ENCODE measurements at places on chromosomes 3 and 15.

DNA sequence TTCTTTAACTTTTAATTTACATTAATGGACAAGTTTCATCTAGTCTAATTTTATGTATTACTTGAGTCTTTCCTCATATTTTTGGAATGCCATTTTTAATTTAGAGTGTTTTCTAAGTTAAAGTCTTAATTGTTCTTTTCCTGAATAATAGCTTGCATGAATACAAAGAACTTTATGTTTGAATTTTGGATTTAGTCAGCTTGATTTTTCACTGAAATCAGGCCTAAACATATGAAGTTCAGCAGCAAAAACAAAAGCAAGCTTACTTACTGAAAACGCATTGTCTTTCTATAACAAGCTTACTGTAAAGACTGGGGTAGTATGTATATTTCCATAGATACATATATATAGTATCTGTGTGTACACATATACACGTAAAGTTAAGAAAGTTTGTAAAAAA lies 126.0 kb downstream of the ZBTB20 start:
- DNase-seq: no peak

DNA sequence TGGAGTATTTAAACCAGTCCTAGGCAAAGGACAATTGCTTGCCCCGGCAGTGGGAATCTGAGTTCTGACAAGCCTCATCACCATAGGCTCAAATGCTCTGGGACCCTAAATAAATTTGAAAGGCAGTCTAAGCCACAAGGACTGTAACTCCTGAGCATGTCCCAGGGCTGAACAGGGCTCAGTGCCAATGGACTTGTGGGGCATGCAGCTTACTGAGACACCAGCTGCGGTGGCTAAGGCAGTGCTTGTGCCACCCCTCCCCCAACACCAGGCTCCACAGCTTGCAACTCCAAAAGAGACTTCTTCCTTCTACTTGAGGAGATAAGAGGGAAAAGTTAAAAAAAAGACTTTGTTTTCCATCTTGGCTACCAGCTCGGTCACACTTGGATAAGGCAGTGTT lies 289.7 kb upstream of the DCBLD2 start:
- no peak for DNase-seq

- DNase-seq: no peak
Measured at GRCh38 chr15:40108061-40108854, 421 bp downstream of the BMF start.

DNA sequence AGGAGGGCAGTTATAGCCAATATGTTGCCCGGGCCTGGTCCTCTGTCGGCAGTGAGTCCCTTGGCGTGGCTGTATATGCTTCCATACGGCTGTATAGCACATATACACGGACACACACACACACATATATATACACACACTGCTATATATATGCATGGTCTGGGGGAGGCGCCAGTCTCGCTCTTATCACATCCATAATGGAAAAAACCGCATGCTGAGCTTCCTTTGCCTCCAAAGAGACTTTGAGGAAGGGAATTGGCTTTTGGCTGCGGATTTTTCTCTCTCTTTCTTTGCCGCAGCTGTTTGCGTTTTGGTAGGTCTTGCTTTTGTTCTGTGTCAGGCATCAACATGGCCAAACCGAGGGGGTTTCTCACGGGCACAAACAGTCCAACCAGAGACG lies 11.3 kb upstream of the TMEM115 start:
- DNase-seq: no peak

GRCh38 chr3:107236655-107237337 lies 140.4 kb upstream of the CCDC54 start:
- no peak for DNase-seq

DNA sequence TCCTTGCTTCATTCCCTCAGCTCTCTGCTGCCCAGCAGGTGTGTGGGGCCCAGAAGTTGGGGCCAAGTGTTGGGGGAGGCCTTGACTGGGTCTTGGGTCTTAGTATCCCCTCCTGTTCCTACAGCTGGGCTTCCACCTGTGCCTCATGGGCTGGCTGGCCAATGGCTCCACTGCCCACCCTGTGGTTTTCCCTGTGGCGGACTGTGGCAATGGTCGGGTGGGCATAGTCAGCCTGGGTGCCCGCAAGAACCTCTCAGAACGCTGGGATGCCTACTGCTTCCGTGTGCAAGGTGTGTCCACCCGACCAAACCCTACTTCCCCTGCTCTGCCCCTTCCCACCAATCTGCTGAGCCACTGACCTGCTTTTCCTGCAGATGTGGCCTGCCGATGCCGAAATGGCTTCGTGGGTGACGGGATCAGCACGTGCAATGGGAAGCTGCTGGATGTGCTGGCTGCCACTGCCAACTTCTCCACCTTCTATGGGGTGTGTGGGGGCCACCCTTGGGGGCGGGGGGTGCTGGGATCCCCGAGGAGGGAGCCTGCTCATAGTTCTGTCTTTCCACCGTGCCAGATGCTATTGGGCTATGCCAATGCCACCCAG lies 10.9 kb downstream of the NT5DC2 start:
- no peak for DNase-seq

GRCh38 chr3:187918081-187918644 lies 172.9 kb upstream of the BCL6 start:
- no peak for DNase-seq

DNA sequence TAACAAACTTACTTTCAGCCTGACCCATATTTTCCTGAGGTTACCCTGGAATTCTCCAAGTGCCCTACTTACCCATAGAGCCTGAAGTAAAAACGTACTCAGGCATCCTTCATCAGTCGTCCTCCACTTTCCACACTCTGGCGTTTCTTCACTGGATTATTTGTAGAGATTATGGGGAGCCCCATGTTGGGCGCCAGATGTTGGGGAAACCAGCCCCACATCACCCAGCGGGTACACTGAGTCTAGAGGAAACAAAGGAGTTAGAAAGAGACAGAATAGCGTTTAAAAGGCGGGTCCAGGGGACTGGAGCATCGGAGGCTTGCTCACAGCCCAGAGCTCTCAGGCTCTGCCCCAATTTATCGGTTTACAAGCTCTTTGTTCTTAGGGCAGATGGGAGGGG lies 9.7 kb upstream of the SLC28A2 start:
- no peak for DNase-seq

DNA sequence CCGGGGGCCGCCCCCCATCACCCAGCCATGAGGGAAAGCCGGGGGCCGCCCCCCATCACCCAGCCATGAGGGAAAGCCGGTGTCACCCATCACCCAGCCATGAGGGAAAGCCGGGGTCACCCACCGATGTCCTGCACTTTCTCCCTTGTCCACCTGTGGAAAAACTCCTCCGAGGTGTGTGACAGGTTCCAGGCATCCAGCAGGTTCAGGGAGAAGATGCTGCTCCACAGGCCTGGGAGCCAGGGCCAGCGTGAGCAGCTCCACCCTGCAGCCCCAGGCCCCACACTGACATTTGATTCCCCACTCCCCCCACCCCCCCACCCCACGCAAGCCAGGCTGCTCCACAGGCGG lies 15.5 kb upstream of the EHD4 start:
- no peak for DNase-seq

- no peak for DNase-seq
Measured at GRCh38 chr3:152609891-152610290, 225.0 kb upstream of the P2RY1 start.

DNA sequence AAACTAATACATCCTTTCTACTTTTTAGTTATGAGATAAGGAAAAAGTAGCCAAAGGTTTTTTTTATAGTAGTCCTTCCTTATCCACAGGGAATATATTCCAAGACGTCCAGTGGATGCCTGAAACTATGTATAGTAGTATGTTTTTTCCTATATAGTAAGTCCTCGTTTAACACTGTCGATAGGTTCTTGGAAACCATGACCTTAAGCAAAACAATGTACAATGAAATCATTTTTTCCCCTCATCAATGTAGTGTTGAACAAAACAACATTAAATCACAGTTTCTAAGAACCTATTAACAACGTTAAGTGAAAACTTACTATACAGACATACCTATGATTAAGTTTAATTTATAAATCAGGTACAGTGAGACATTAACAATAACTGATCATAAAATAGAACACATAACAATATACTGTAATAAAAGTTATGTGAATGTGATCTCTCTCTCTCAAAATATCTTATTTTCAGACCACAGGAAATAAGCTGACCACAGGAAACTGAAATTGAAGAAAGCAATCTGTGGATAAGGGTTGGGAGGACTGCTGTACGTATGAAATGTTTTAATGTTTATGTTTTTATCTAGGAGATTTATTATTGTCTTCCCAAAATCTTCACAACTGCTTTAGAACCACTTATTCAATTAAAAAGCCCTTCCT lies 20.6 kb downstream of the COPS2 start:
- DNase-seq: no peak

- no peak for DNase-seq
Measured at GRCh38 chr3:138043266-138044029, 33.5 kb downstream of the CLDN18 start.

DNA sequence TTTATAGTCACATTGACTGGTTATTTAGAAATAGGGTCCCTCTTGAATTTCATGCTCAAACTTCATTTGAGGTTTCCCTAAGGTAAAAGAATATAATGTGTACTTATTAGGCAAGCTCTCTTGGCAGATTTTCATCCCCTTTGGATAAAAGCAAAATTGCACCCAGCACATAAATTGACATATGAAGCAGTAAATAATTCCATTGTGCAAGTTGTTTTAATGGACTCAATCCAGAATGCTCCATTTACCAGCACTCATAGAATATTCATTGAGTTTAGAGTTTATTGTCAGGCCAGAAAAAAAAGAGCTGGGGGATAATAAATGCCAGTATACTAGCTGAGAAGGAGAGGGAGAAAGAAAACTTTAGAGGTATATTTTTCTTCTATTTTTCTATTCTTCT lies 136.8 kb downstream of the TPRG1 start:
- DNase-seq: no peak

- no peak for DNase-seq
Measured at GRCh38 chr15:37586976-37587375, 347.5 kb upstream of the TMCO5A start.

- no peak for DNase-seq
Measured at GRCh38 chr15:58669108-58669507, 80.4 kb downstream of the ADAM10 start.

- DNase-seq: no peak
Measured at GRCh38 chr3:9208605-9209152, 40.8 kb downstream of the SRGAP3 start.

GRCh38 chr15:35078221-35078915 lies 6.7 kb downstream of the NANOGP8 start:
- DNase-seq: peak; percentile 20

DNA sequence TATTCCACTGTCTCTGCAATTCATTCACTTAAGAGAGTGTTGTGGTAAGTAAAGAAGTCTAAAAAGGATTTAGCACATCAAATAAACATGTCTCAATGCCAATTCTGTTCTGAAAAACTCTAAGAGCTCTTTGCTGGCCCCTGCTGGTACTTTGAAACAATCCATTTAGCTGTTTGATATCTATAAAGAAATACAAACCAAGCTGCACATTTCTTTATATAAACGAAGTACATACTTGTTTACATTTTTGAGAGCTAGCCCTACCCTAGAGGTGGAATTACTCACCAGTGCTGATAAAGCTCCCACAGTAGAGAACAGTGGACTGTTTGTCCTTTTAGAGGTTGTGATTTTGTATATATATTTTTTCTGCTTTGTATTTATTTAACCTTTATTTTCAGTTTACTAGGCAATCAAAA lies 75.5 kb downstream of the NEDD4 start:
- no peak for DNase-seq

DNA sequence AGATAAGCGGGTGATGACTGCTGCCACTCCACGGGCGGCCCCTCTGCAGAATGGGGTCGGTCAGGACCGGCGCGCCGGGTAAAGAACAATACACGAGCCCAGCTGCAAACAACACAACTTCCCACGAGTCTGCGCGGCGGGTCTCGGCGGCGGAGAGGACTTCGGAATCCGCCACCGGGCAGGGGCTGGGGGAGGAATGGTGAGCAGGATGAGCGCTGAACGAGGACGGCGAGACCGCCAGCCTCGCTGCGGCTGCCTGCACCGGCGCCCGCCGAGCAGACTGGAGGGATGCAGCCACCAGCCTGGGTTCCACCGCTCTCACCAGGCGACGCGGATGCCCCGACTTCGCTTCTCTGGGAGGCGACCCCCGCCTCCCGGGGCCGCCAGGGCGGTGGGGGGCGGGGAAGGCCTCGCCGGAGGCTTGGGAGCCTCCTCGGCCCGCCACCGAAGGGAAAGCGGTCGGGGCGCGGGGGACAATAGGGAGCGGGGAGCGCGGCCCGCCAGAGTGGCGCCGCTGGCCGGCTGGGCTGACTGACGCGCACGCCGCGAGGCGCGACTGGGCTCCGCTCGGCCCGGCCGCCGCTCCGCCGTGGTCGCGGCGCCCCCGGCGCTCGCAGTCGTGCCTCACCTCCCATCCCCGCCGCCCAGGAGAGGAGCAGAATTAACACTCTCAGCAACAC lies 515 bp downstream of the ADAM10 start:
- peak; percentile 14 for DNase-seq

GRCh38 chr15:59237119-59237855 lies 30.6 kb downstream of the LDHAL6B start:
- DNase-seq: no peak

- DNase-seq: no peak
Measured at GRCh38 chr3:58391156-58391865, 42.3 kb downstream of the PDHB start.

DNA sequence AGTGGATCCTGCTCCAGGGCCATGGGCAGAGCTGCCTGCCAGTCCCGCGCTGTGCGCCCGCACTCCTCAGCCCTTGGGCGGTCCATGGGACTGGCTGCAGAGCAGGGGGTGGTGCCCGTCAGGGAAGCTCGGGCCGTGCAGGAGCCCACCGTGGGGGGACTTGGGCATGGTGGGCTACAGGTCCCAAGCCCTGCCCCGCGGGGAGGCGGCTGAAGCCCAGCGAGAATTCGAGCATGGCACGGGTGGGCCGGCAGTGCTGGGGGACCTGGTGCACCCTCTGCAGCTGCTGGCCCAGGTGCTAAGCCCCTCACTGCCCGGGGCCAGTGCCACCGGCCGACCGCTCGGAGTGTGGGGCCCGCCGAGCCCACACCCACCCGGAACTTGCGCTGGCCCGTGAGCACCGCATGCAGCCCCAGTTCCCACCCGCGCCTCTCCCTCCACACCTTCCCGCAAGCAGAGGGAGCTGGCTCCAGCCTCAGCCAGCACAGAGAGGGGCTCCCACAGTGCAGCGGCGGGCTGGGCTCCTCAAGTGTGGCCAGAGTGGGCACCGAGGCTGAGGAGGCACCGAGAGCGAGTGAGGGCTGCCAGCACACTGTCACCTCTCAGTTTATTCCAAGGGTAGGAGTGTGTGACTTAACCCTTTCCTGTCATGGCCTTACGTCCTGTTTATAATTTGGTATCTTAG lies 129.3 kb downstream of the TMEM108 start:
- no peak for DNase-seq

- DNase-seq: no peak
Measured at GRCh38 chr15:32956006-32956405, 238.2 kb downstream of the GREM1 start.

GRCh38 chr3:21292971-21293370 lies 458.0 kb downstream of the ZNF385D start:
- no peak for DNase-seq

DNA sequence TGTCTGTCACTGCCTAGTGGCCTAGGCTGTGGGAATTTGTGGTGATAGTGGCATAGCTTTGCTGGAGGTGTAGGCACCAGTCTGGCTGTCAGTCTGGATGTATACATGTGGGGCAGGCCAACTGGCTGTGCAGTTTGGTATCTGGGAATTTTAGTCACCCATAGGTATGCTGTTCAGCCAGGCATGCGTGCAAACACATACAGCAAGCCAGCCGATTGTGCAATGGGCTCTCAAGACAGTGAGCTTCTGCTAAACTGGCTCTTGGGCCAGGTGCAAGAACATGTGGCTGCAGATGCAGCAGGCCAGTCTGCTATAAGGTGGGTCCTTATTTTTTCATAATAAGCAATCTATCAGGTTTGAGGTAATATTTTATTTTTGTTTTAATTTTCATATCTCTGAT lies 87.1 kb upstream of the PLSCR5 start:
- no peak for DNase-seq
